Heart right ventricle (tissue), 16 donors: ENCODE measurements at places on chromosomes 4 and X. TPM values are rescaled to one million over a fixed set of nuclear protein-coding genes. Genes with fewer than 3 reads are reported as not detected.
A peak's percentile ranks its signal among the peaks of the same experiment; 100 is the strongest.

DNA sequence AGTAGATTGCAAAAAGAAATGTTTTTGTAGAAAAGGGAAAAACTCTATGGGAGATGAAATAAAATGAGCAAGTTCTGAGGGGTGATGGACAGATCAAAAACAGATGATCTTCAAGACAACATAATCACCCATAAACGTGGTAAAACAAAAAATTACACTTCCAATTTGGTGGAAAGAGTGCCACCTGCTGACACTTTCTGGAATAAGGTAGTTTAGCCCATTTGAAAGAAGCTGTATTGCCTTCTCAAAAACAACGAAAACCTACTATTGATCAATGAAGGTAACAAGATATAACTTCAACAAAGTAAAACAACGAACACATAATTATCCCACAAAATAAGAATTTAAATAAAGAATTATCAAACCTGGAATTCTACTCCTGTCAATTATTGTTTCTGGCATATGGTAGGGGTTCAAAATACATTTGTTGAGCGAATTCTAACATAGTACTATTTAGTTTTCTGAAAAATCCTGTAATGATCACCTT is 2.5 kb downstream of the COQ2 start:
- H3K36me3 ChIP-seq: no peaks in the 10 kb centered on the region
- no peak overlapping the region for H3K27ac ChIP-seq
- H3K4me1 ChIP-seq: peaks cover 36% of the 10 kb centered on the region
- DNase-seq: peak; percentile 10
- H3K4me3 ChIP-seq: no peak overlapping the region

Gene LRCH2
- total RNA-seq: 0.82 TPM

Gene WNK3
- total RNA-seq: 0.37 TPM

GRCh38 chrX:65601126-65601525 is 66.3 kb upstream of the MSN start:
- peaks cover 38% of the 10 kb centered on the region for H3K4me1 ChIP-seq
- no peak overlapping the region for H3K4me3 ChIP-seq
- no peaks in the 10 kb centered on the region for H3K27me3 ChIP-seq
- peak overlapping the region; percentile 75 for H3K27ac ChIP-seq
- DNase-seq: peak; percentile 19
- H3K36me3 ChIP-seq: no peaks in the 10 kb centered on the region

DNA sequence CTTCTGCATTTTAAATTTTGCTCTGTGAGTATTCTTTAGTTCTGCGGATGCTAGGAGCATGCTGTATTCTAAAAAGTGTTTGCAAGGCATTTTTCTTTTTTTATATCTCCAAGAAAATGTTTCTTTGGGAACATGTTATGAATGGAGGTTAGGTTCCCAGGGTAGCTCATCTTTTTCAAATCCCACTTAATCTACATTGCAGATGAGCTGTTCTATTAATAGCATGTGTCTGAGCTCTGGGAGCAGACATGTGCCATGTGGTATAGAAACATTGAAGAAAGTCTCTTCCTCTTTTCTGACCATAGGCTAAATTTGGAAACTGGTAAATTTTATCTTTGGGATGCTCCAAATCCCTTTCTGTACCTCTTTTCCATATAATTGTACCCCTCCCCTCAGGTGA is 23.2 kb downstream of the DIAPH2 start:
- H3K27ac ChIP-seq: no peak overlapping the region
- no peaks in the 10 kb centered on the region for H3K27me3 ChIP-seq
- H3K36me3 ChIP-seq: no peaks in the 10 kb centered on the region

DNA sequence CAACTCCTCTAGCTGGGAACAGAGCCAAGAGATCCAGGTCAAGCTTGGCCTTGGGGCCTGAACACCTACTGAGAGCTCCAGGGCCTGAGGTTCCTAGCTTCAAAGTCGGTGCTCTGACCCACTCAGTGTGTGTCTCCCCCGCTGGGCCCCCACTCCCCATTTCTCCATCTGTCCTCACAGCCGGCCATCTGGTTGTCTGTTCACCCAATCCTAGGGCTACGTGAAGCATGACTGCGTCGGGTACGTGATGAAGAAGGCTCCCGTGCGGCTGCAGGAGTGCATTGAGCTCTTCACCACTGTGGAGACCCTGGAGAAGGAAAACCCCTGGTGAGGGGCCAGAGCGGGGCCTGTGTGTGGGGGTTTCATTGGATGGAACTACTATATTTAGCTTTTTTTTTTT is 12.3 kb downstream of the USP11 start:
- no peak overlapping the region for H3K27ac ChIP-seq
- no peak overlapping the region for H3K4me3 ChIP-seq
- no peaks in the 10 kb centered on the region for H3K4me1 ChIP-seq
- no peaks in the 10 kb centered on the region for H3K27me3 ChIP-seq
- no peaks in the 10 kb centered on the region for H3K36me3 ChIP-seq
- no peak for DNase-seq

GRCh38 chr4:101667348-101667747 is 123.2 kb upstream of the BANK1 start:
- no peak for DNase-seq
- H3K27me3 ChIP-seq: no peaks in the 10 kb centered on the region
- no peak overlapping the region for H3K4me3 ChIP-seq
- no peaks in the 10 kb centered on the region for H3K4me1 ChIP-seq
- no peaks in the 10 kb centered on the region for H3K36me3 ChIP-seq

GRCh38 chrX:36581030-36581429 is 427.1 kb upstream of the FAM47C start:
- no peak overlapping the region for H3K27ac ChIP-seq
- no peaks in the 10 kb centered on the region for H3K36me3 ChIP-seq
- H3K27me3 ChIP-seq: no peaks in the 10 kb centered on the region
- no peak overlapping the region for H3K4me3 ChIP-seq
- no peaks in the 10 kb centered on the region for H3K4me1 ChIP-seq

GRCh38 chr4:67871867-67872266 is 11.9 kb downstream of the TMPRSS11D start:
- DNase-seq: no peak
- no peaks in the 10 kb centered on the region for H3K36me3 ChIP-seq
- H3K4me3 ChIP-seq: no peak overlapping the region

DNA sequence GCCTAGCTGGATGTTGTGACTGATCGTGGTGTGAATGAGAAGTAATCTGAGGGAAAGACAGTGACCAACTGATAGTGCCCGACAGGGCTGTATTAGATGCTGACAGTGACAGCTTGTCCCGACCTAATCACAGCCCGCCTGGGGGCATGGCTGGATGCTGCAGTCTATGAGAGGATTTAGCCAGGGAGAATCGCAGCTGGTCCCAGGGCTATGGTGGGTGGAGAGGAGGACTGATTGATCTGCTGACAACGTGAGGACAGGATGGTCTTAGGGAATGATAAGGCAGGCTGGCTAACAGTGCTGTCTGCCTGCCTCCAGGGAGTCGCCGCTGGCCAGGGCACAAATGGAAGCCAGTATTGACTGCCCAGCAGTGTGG is 621 bp upstream of the SUV39H1 start:
- H3K4me1 ChIP-seq: peaks cover 10% of the 10 kb centered on the region
- peak overlapping the region; percentile 90 for H3K27ac ChIP-seq
- peak overlapping the region; percentile 60 for H3K4me3 ChIP-seq
- H3K36me3 ChIP-seq: peaks cover 15% of the 10 kb centered on the region
- DNase-seq: no peak

GRCh38 chr4:100569196-100569595 is 51.4 kb upstream of the EMCN start:
- no peaks in the 10 kb centered on the region for H3K36me3 ChIP-seq
- H3K4me3 ChIP-seq: no peak overlapping the region
- no peak for DNase-seq
- no peak overlapping the region for H3K27ac ChIP-seq
- no peaks in the 10 kb centered on the region for H3K27me3 ChIP-seq

DNA sequence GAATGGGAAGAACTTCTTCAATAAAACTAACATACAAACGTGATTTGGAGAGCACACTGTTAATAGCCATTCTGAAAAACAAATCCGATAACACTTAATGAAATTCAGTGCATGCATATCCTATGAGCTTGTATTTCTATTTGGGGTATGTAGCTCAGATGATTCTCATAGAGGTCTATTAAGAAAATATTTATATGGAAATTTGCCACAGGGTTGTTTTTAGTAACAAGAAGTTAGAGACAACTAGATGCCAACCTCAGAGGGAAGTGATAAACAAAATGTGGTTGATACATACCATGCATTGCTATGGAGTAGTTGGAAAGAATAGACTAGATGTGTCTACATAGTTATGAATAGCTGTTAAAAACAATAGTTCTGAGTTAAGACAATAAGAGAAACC is 395.8 kb upstream of the MAGEB18 start:
- no peaks in the 10 kb centered on the region for H3K27me3 ChIP-seq
- H3K27ac ChIP-seq: no peak overlapping the region
- no peak for DNase-seq
- H3K4me1 ChIP-seq: no peaks in the 10 kb centered on the region
- H3K36me3 ChIP-seq: no peaks in the 10 kb centered on the region

DNA sequence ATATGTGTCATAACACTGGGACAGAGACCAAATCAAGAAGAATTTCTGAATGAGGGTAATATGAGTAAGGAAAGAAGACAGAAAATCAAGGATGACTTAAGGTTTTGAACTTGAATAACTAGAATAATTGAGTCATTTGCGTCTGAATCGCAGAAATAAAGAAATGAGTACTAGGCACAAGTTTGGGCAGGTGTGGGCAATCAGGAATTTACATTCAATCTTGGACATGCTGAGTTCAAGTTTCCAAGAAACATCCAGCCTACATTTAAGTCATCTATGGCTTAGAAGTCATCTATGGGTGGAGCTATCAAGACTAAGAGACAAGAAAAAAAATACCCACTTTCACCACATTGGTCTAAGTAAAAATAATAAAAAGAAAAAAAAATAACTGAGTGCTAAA is 30.4 kb upstream of the WDR44 start:
- H3K4me1 ChIP-seq: no peaks in the 10 kb centered on the region
- no peak overlapping the region for H3K27ac ChIP-seq
- no peaks in the 10 kb centered on the region for H3K36me3 ChIP-seq
- no peaks in the 10 kb centered on the region for H3K27me3 ChIP-seq
- DNase-seq: no peak

- H3K27ac ChIP-seq: no peak overlapping the region
- no peaks in the 10 kb centered on the region for H3K27me3 ChIP-seq
- no peak overlapping the region for H3K4me3 ChIP-seq
- DNase-seq: no peak
- H3K36me3 ChIP-seq: peaks cover 36% of the 10 kb centered on the region
These were observed 55.7 kb upstream of the NUDT6 start for GRCh38 chr4:122978109-122978508.

DNA sequence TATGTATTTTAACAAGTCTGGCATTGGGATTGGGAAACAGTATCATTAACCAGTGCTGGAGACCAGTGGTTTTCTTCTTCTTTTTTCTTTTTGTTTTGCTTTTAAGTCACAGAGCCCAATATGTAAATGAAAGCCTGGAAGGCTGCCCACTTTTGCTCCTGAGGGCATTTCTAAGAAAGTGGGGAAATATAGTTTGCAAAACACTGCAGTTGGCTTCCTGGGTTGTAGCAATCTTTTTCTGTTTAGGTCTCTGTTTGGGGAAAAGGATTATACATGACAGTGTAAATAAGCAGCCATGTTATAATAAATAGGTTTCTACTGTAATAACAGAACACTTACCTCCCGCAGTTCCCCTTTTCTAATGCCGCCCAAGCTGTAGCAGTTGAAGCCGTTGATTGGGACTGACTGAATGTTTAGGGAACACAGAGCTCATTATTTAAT is 105.5 kb downstream of the TMEM164 start:
- no peaks in the 10 kb centered on the region for H3K36me3 ChIP-seq
- H3K4me1 ChIP-seq: no peaks in the 10 kb centered on the region
- DNase-seq: no peak
- H3K27me3 ChIP-seq: no peaks in the 10 kb centered on the region
- no peak overlapping the region for H3K4me3 ChIP-seq

DNA sequence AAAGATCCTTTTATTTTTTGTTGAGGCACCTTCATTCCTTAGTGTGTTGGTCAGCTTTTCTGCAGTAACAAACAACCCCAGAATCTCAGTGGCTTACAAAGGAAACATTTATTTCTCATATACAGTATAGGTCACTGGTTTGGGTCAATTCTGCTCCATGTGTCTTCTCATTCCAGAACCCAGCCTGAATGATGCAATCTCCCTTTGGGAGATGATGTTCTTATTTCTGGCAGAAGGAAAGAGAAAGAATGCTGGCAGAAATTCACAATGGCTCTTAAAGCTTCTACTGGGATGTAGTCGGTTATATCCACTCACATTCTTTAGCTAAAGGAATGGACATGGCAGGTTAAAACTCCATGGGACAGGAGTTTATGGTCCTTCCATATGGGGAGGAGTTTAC is 42.3 kb downstream of the IDS start:
- no peaks in the 10 kb centered on the region for H3K4me1 ChIP-seq
- H3K4me3 ChIP-seq: no peak overlapping the region
- DNase-seq: peak; percentile 9
- H3K27ac ChIP-seq: no peak overlapping the region
- no peaks in the 10 kb centered on the region for H3K27me3 ChIP-seq
- H3K36me3 ChIP-seq: no peaks in the 10 kb centered on the region

DNA sequence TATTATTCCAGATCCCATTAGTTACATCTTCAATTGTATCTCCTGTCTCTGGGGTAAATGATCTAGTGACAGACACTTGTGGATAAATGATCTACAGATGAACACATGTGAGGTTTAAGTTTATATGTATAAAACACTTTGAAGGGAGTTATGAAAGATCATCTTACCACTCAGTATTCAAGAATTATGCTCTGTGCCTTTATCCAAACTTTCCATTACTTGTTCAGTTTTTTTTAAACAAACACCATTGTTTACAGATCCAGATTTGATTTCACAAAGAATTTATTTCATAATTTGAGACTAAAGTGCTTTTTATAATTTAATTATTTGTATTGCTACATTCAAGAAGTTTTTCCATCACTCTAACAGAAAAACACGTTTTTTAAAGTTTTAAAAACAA is 142.5 kb downstream of the HHIP start:
- H3K4me1 ChIP-seq: no peaks in the 10 kb centered on the region
- H3K36me3 ChIP-seq: no peaks in the 10 kb centered on the region
- H3K27ac ChIP-seq: no peak overlapping the region
- DNase-seq: no peak
- no peaks in the 10 kb centered on the region for H3K27me3 ChIP-seq

- no peaks in the 10 kb centered on the region for H3K36me3 ChIP-seq
- H3K4me1 ChIP-seq: no peaks in the 10 kb centered on the region
- H3K4me3 ChIP-seq: no peak overlapping the region
- DNase-seq: no peak
- no peak overlapping the region for H3K27ac ChIP-seq
These were observed 165.2 kb downstream of the SLC39A8 start for GRCh38 chr4:102180046-102180445.

GRCh38 chr4:107978716-107979451 is 10.8 kb upstream of the HADH start:
- H3K4me1 ChIP-seq: no peaks in the 10 kb centered on the region
- no peak overlapping the region for H3K4me3 ChIP-seq
- H3K36me3 ChIP-seq: no peaks in the 10 kb centered on the region
- no peak overlapping the region for H3K27ac ChIP-seq
